SK-N-SH (cell line): ENCODE measurements at places on chromosomes 11 and 22. TPM values are rescaled to one million over a fixed set of nuclear protein-coding genes. Genes with fewer than 3 reads are reported as not detected.

The TMEM86A gene
- polyA plus RNA-seq = 1.2 TPM in 2 replicates

- no peak for DNase-seq
These were observed 315.2 kb downstream of the BLID start for GRCh38 chr11:121800731-121801393.

GRCh38 chr11:68423481-68423880 lies 37.1 kb upstream of the PPP6R3 start:
- DNase-seq = no peak

DNA sequence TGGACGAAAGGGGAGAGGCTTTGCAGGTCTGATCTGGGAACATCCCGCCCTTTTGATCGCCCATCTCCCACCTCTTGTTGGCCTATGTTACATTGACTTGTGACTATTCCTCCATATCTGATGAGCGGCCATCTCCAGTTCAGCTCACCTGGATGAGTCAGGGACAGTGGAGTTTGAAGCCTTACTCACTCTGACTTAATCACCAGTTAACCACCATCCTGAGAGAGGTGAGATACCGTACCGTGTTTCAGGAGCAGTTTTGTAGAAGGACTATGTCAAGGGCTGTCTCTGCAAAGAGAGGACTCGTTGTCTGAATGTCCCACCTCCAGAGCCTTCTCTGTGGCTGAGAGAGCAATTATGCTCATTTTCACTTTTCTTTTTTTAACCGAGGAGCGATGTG lies 771.7 kb downstream of the NTM start:
- no peak for DNase-seq

GRCh38 chr22:20219667-20220628 lies 48.2 kb downstream of the RTN4R start:
- DNase-seq = no peak
